Fibroblast of skin of right biceps (primary cell): ENCODE measurements at places on chromosomes 6 and 20.

DNA sequence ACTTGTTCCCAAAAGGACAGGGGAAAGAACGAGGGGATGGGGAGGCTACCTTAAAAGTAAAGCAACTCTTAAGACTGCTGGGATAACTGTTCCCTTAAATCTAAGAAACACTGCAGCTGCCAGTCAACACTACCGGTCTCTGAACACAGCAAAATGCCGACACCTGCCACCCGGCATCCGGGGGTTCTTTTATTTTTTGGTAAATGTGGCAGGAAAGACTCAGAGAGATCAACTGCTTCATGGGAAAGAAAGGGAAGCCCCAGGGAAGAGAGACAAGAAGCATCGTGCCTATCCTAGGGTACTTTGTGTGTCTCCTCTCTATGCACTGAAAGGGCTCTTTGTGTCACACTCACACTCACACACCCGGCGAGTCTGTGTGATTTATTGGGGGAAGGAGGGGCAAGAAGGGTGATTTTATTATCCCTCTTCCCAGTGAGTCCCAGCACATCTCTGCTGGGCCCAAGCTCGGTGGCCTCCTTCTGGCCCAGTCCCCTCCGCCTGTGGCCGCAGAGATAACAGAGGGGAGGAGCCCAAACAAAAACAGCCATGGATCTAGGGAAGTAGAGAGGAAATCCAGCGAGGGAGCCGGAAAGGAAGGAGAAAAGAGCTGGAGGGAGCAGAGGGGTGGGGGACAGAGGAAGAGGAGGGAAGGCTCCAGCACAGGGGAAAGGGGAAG, 1.4 kb downstream of the FYN start:
- DNase-seq, result no peak

GRCh38 chr6:71277926-71278600, 10.5 kb upstream of the OGFRL1 start:
- no peak for DNase-seq

- DNase-seq, result peak; percentile 65
Measured at GRCh38 chr6:132130626-132131298, 179.6 kb upstream of the CCN2 start.

DNA sequence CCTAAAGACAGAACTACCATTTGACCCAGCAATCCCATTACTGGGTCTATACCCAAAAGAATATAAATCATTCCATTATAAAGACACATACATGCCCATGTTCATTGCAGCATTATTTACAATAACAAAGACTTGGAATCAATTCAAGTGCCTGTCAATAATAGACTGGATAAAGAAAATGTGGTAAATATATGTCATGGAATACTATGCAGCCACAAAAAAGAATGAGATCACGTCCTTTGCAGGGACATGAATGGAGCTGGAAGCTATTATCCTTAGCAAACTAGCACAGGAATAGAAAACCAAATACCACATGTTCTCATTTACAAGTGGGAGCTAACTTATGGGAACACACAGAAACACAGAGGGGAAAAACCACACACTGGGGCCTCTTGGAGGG, 8.7 kb upstream of the DEFB128 start:
- no peak for DNase-seq

- no peak for DNase-seq
Measured at GRCh38 chr6:37812841-37813240, 6.7 kb upstream of the ZFAND3 start.
